ENCODE measurements at places on chromosomes 3 and 15. TPM values are rescaled to one million over a fixed set of nuclear protein-coding genes. Genes with fewer than 3 reads are reported as not detected.

Gene ARL14
- total RNA-seq, result 2.7 TPM

Gene CTNNB1
- 1,639 TPM for total RNA-seq

Gene GRIP2
- total RNA-seq, result under 0.01 TPM

Gene SERINC4
- total RNA-seq, result not detected

Gene TM2D3
- 27.1 TPM for total RNA-seq

Gene CHDH
- 0.76 TPM for total RNA-seq

Gene THUMPD3
- 29.4 TPM for total RNA-seq

Gene NANOGP8
- total RNA-seq, result not detected

Gene LSAMP
- total RNA-seq, result not detected

Gene PRRT3
- total RNA-seq, result 3.1 TPM

Gene RETNLB
- not detected for total RNA-seq

Gene C3orf85
- not detected for total RNA-seq

Gene GOLGA8S
- total RNA-seq, result under 0.01 TPM

Gene GOLGA8M
- total RNA-seq, result not detected

Gene ARHGAP31
- total RNA-seq, result 20.4 TPM

Gene LNP1
- 6.0 TPM for total RNA-seq

Gene SCN11A
- under 0.01 TPM for total RNA-seq

Gene IQCF5
- not detected for total RNA-seq

Gene RHOV
- 0.33 TPM for total RNA-seq

Gene EEF1AKMT4
- total RNA-seq, result 10.4 TPM

Gene SOX14
- total RNA-seq, result not detected

Gene MYRIP
- not detected for total RNA-seq

Gene AHSG
- not detected for total RNA-seq

Gene ALDH1L1
- total RNA-seq, result 0.39 TPM

Gene AGTR1
- total RNA-seq, result 0.79 TPM

Gene STAC
- 0.79 TPM for total RNA-seq

Gene SLC22A13
- 2.6 TPM for total RNA-seq

Gene PRSS50
- total RNA-seq, result 0.54 TPM

Gene HES1
- 1.6 TPM for total RNA-seq

Gene UROC1
- not detected for total RNA-seq

Gene HIGD1A
- 181 TPM for total RNA-seq

Gene TBC1D21
- total RNA-seq, result not detected

Gene SNX22
- total RNA-seq, result not detected

Gene SPSB4
- 0.39 TPM for total RNA-seq
